Left renal pelvis (tissue), 4 donors: ENCODE measurements at places on chromosomes 3 and 15.

GRCh38 chr3:69378112-69378802 lies 7.6 kb downstream of the FRMD4B start:
- no peak for DNase-seq

GRCh38 chr3:51708216-51708845 lies 1.5 kb downstream of the GRM2 start:
- DNase-seq, result no peak

- DNase-seq, result no peak
Measured at GRCh38 chr15:66704019-66704802, 2.2 kb downstream of the SMAD6 start.

DNA sequence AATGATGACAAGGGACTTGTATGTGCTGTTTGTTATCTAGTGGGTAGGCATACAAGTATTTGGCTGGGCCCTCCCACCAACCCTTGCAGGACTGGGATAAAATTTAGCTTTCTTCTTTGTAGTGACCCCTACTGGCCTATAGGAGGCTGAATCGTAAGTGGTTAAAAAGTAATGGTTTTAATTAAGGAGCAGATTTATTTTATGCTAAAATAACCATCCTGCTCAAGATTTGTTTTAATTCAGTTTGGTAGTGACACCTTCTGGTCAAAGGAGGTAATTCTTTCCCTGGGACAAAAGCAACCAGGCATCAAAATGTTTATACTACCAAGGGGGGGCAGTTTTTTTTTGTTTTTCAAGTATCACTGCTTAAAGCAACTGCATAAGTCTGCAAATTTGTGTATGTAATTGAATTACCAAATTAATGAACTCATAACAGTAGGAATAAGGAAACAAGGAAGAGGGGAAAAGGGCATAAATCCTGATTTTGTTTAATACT lies 70.7 kb downstream of the TOP2B start:
- peak; percentile 39 for DNase-seq

DNA sequence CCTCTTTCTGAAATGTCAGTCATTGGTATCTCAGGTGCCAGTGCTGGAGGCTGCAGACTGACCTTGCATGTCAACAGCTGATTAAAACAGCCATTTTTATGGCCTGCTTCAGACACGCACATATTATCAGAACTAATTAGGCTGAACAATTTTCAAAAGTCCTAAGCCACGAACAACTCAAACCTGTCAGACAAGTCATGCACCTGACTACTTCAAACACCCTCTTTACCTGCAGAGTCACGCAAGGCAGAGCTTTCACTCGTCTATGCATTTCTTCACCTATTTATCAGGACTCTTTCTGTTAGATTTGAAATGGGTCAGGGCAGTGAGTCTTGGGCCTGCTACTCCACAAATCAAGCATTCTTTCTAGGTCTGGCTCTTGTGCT lies 26.7 kb downstream of the CLK3 start:
- DNase-seq, result no peak

DNA sequence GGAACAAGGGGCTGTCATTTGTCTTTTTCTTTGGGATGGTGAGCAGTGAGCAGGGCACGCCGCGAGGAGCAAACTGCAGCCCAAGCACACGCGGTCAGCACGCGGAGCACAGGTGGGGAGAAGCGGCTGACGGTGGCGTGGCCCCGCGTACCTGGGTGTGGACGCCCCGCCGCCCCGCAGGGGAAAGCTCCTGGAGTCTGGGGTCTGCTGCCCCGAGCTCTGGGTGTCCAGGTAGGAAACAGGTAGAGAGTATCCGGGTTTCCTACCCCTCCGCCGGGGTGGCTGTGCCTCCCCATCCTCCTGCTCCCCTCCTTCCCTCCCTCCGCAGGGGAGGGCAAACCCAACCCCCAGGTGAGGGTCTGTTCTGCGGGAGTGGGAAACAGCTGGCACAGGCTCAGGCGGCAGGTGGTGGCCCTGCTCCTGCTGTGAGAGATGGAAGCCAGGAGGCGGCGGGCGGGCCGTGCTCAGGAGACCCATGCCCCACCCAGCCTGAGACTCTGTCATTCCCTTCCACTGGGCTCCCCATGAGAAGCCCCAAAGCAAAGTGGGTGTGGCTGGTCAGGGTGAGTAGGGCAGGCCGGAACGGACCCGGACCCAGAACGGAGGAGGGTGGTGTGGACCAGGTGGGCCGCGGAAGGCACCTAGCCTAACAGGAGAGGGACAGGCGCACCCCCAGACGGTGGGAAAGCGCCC lies 56.9 kb upstream of the CGNL1 start:
- no peak for DNase-seq

- no peak for DNase-seq
Measured at GRCh38 chr3:147900851-147901250, 491.7 kb downstream of the ZIC1 start.

GRCh38 chr3:139676632-139677387 lies 962 bp downstream of the NMNAT3 start:
- DNase-seq, result no peak

DNA sequence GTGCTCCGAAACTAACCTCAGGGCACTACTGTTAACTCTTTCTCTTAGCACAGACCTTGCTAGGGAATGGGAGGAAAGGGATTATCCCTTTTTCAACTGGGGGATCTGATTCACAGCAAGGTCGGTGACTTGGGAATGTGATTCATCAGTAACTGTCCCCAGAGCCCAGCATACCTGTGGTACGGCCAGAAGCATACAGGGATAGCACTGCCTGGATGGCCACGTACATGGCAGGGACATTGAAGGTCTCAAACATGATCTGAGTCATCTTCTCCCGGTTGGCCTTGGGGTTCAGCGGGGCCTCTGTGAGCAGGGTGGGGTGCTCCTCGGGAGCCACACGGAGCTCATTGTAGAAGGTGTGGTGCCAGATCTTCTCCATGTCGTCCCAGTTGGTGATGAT lies 2.3 kb downstream of the ACTC1 start:
- no peak for DNase-seq

DNA sequence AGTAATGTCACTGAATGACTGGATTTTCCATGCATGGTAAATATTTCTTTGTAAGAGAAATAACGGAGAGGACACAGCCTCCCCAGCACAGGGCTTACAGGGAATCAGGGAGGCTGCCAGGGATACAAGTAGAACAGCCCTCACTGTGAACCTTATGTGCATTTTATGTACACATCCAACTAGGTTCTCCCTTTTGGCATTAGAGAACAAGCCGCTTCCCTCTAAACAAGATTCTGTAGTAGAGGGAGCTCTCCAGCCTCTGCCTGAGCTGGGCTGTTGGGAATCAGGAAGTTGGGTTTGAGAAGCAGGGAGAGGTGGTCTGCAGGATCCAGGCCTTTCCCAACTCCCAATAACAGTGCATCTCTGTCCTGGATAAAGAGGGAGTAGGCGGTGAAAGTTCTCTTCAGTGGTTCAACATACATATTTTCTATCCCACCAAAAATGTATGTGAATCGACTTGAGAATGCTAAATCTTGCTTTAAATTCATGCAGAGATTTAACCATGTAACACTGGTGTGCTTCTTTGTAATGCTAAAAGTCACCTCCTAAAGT lies 83.7 kb downstream of the ARNT2 start:
- no peak for DNase-seq

- DNase-seq, result no peak
Measured at GRCh38 chr3:39011191-39011736, 40.5 kb downstream of the SCN11A start.

DNA sequence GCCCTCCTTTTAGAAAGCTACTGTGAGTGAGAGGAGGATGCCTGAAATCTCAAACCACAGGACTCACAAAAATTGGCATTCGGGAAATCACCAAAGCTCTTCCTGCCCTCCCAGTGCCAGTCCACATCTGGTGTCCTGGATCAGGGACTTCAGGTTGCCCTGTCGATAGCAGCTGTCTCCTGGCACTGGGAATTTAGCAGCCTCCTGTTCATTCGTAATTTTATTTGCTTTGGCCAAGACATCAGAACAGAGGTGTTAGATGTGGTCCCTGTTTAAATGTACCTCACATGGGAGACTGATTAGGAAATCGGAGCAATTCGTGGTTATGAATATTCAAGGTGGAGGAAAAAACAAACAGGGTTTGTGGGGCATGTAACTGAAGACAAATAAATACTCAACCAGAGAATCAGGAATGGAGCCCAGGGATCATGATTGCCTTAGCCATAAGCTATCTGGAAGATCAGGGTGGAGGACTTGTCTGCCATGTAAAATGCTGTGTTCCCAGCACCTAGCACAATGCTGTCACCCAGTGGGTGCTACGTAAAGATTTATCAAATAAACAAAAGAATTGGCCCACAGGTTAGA lies 265.2 kb upstream of the PROK2 start:
- no peak for DNase-seq

- no peak for DNase-seq
Measured at GRCh38 chr3:187952849-187953248, 201.1 kb upstream of the LPP start.

DNA sequence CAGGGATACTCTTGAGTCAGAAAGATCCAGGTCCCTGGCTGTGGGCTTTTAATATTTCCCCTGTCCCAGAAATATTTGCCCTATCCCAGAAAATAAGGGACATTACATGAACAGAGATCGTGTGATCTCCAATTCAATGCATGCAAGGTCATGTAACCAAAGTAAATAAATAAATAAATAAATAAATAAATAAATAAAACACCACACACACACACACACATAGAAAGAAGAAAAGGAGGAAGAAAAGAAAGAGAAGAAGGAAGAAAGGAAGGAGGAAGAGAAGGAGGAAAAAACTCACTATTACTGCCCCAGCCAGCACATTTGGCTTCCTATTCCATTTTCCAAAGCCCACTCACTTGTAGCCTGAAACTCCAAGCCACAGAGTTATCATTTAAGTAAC lies 117.9 kb upstream of the CFAP20DC start:
- DNase-seq, result no peak

DNA sequence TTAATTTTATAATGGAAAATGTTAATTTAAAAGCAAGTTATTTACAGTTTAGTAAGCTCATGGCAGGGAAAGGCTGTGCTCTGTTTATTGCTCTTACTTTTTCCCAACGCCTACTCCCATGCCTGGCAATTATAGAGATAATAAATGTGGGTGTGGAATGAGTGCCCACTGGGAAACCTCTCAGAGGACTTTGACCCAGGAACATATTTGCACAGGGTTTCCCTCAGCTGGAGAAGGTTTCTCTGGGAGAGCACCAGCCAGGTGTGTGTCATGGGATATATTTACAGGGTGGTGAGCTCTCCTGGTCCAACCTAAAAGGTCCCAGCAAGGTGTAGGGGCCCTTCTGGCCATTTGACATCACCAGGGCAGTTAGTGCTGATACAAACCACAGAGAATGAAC lies 27.9 kb downstream of the ZNF710 start:
- no peak for DNase-seq

GRCh38 chr15:41501931-41502794 lies 8.5 kb downstream of the ITPKA start:
- no peak for DNase-seq

GRCh38 chr3:4532535-4533112 lies 39.5 kb downstream of the ITPR1 start:
- DNase-seq, result no peak

DNA sequence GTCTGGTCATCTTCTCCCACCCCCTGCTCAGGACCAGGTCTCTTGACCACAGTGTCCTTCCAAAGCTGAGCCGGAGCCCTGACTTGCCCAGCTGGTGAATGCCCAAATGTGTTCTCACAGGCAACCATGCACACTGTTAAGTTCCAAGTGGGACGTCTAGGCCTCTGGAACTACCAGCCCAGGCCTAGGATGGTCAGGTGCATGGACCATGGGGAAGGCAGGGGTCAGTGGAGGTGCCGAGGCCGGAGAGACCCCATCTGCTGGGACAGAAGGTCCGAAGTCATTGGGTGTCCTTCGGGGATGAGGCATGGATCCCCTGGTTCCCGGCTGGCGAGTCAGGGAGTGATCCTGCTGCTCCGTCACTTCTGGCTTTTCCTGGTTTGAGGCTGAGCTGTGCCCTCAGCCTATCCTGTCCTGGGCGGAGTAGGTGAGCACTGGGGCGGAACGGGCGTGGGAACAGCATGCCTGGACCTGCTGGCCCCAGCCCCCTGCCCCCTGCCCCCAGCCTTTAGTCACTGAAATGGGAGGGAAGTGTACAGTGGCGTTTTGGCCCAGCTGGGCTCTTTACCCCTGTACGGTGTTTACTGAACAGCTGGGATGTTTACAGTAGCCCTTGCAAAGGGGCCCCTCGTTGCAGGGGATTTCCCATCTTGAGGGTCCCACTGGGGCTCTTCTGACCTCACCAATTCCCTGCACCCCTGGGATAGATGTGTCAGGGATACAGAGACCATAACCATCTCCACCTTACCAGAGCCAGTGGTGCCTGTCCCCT lies 12.1 kb downstream of the SEMA3F start:
- DNase-seq, result no peak

DNA sequence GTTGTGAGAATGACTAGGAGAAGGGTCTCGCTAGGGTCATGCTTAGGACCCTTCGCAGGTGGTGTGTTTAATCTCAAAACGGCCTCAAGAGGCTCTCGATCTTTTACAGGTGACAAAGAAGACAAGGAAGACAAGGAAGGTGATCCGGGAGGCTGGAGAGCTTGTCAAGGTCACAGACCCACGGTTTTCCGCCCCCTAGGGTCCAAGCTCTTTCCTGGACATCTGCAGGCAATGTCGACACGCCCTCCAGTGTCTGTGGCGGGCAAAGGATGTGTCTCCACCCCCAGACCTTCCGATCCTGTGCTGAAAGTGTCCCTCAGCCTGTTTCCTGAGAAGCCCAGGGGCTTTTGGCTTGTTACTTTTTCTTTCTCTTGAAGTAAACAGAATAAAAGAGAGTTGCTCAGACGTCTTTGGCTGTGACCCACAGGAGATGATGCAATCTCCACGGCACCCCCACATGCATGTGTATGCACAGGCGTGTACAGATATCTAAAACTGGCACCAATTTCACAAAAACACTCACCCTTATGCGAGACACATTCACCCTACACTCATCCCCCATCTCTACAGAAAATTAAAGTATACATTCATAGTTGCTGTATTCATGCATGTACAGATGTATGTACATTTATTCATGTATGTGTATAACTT lies 108.8 kb downstream of the KLF13 start:
- no peak for DNase-seq

DNA sequence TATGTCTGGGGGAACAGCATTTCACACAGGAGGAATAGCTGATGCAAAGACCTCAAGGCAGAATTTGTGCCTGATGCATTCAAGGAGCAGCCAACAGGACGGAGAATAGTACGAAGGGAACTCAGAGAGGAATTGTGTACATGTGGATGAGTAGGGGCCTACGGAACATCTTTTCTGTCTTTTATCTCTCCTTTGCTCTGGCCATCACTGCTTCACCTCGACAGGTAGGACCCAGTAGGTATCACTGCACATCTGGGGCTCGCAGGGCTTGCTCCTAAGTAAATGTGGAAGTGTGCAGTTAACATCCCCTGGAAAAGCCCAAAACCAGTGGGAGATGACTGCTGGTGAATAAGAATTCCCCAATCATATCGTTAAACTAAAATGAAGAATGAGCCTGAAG lies 56.4 kb upstream of the POU1F1 start:
- DNase-seq, result no peak

DNA sequence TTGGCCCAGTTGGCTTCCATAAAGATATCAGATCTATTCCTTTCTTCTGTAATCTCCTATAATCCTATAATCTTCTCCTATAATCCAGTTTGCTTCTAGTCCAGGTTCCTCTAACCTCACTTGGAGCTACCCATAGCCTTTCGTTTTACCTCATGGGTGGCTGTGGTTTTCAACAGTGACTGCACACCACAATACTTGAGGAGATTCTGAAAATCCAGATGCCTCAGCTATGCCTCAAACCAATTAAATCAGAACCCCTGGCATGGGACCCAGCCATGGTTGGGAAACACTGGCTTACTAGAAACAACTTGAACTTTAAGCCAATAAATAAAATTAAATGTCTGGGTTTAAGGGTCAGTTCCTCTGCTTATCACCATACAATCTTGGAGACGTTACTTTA lies 86.1 kb upstream of the NTRK3 start:
- DNase-seq, result no peak

GRCh38 chr3:160748787-160749186 lies 7.2 kb upstream of the PPM1L start:
- DNase-seq, result no peak
